ENCODE measurements at places on chromosomes 16 and 17.

- DNase-seq, result no peak
These were observed 336.4 kb downstream of the GRIN2A start for GRCh38 chr16:9845661-9846361.

DNA sequence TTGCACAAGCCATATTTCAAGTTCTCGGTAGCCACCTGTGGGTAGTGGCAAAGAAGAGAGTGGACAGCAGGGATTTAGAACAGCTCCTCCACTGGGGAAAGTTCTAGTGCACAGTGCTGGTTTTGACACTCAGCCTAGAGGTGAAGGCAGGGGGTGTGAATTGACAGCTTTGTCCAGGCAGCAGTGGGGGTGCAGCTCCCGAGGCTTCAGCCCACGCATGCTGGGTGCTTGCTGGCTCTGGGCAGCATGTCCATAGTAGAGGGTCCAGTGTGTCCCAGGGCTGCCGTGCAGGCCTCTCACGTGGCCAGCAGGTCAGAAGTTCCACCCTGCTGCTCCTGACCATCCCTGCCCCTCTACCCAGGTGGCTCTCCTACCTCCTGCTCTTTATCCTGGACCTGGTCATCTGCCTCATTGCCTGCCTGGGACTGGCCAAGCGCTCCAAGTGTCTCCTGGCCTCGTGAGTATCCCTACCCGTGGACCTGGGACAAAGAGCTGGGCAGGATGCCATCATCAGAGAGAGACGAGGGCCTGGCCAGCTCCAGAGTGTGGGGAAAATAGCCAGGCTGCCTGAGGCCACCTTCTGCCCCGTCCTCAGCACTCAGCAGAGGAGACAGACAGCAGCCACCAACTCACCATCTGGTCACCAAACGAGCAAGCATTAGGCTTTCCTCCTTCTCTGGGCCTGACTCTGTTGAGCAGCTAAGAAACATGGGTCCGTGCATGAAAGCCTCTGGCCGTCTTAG is 29.8 kb downstream of the TTYH2 start:
- no peak for DNase-seq

GRCh38 chr17:6327007-6327406 is 107.9 kb downstream of the AIPL1 start:
- no peak for DNase-seq

- DNase-seq, result no peak
These were observed 2.3 kb downstream of the SLC43A2 start for GRCh38 chr17:1626333-1626732.

DNA sequence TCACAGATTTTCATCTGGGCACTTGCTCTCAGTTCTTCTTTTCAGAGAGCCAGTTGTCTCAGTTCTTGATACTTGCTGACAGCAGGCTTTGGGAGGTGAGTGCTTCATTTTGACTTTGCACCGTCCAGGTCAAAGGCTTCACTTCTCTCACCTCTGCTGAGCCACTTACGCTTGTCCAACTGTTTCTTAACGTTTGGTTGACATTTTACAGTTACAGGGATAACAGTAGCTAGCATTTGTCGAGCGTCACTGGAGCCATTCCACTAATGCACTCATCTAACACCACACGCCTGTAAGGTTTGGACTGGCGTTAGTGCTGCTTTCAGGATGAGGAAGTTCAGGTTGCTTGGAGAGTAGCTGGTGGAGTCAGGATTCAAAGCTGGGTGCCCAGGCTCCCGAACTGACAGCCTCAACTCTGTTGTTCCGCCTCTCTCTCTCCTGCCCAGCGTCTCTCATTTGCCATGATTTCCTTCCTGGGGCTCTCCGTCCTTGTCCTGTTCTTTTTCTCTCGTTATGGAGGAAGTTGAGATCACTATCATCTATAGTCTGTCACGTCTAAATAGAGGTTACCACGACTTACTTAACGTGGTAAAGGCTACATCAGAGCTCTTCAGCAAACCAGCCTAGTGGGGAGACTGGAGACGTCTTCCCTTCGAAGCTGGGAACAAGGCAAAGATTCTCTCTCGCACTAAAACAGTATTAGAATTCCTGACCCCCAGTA is 220.8 kb downstream of the RPTOR start:
- no peak for DNase-seq
